ENCODE measurements at places on chromosomes 1 and 21. TPM values are rescaled to one million over a fixed set of nuclear protein-coding genes. Genes with fewer than 3 reads are reported as not detected.

DNA sequence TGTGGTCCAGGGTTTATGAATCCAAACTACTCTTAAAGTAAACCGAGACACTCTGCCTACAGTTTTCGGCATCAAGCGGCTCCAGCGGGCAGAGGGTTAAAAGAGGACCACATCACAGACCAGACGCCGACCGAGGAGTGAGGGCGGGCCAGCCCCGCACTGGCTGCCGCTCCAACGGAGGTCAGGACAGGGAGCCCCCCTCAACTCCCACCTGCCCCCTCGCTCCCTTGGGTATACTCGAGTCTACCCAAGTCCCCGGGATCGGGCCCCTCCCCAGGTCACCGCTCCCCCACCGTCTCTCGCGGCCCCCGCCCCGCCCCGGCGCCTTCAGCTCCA lies 312 bp downstream of the ARNT start:
- no peaks in the 10 kb centered on the region for H3K36me3 ChIP-seq
- no peaks in the 10 kb centered on the region for H3K27me3 ChIP-seq
- peak overlapping the region; percentile 97 for H3K27ac ChIP-seq

GRCh38 chr1:157073944-157074685 lies 25.5 kb downstream of the ETV3L start:
- peak overlapping the region; percentile 7 for H3K4me3 ChIP-seq
- H3K36me3 ChIP-seq, result no peaks in the 10 kb centered on the region
- no peaks in the 10 kb centered on the region for H3K4me1 ChIP-seq
- no peak for DNase-seq
- no peaks in the 10 kb centered on the region for H3K27me3 ChIP-seq
- H3K27ac ChIP-seq, result no peak overlapping the region

DNA sequence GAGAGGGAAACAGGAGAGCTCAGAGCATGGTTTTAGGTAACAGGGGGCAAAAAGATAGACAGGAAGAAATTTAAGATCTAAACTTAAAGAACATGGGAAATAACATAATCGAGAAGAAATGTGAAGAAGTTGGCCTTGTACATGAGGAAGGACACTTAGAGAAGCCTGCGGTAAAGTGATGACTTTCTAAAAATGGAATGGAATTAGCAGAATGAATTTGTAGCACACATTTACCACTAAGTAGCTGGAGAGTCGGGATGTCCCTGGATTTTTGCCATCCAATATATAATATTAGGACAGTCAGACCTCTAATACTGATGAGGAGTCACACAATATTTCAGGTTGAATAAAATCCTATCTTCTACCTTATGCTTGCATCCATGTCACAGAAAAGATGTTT lies 77.7 kb upstream of the C1orf87 start:
- no peak overlapping the region for H3K4me3 ChIP-seq
- H3K27ac ChIP-seq, result no peak overlapping the region

DNA sequence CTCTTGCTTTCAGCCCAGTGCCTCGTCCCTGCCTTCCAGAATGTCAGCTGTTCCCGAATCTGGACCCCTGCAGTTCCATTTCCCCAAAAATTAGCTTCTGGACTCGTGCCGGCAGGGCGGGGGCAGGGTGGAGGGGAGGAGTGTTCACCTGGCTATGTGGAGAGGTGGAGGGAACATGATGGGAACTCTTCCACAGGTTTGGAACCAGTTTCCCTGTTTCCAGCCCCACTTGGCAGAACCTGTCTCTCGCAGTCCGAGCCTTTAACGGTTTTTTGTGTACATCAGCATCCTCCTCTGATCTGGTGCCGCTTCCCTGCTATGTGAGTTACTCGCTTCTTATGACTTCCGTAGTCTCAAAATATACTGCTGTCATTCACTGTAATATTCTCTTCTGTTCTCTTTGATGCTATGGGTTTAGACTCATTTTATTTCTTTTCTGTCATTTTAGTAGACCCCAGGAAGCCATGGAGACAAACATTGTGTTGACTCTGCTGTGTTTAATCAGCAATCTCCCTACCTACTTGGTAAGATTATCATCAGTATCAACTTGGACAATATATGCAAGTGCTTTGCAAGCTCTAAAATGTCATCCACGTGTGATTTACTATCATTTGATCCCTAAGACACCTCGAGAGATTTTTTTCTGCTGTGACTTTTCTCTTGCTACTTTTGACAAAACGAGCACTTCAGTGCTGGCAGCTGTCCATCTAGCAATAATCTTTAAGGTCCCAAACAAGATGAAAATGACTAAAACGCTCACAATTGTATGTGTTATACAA lies 33.3 kb upstream of the HNRNPU start:
- H3K27ac ChIP-seq, result no peak overlapping the region
- H3K36me3 ChIP-seq, result no peaks in the 10 kb centered on the region
- no peaks in the 10 kb centered on the region for H3K27me3 ChIP-seq
- no peak for DNase-seq

DNA sequence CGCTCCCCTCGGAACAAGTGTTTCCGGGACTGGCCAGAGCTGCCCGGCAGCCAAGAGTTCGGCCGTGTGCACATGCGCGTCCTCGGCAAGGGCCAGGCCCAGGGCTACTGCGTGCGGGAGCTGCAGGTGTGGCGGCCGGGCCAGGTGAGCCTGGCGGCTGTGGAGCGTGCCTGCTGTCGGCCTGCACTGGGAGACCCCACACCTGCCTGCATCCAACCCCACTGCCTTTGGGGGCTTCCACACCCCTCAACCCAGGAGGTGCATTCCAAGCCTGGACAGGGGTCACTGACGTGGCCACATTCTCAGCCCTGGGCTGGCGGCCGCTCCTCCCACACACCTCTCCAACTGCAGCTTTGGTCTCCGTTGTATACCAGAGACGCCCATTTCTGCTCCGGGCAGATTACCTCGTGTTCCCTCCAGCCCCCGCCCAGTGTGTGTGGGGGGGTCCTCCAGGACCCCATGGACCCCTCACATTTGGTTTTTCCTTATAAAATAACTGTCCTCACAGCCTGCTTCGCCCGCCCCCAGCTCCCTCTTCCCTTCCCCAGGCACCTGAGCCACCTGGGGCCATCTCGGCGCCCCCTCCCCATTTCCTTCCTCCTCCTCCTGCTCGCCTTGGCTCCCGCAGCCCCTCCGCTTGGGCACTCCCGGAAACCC lies 6.1 kb downstream of the RNF223 start:
- peaks cover under 1% of the 10 kb centered on the region for H3K27me3 ChIP-seq
- DNase-seq, result no peak
- H3K27ac ChIP-seq, result no peak overlapping the region
- no peaks in the 10 kb centered on the region for H3K36me3 ChIP-seq

DNA sequence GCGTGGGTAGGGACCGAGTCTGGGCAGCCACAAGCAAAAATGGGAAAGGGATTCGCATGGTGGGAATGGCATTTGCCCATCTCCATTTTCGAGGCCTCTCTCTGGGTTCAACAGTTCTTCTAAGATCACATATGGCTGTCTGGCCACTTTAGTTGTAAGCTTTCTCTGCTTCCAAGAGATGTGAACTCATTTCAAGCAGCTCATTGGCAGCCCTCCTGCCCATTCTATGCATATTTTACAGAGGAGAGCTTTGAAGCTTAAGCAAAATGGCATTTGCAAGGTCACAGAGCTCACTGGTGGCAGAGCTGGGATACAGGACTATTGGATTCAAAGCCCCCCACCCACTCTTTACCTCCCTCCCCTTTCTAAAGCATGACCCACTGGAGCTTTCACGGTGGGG lies 93.7 kb downstream of the HHIPL2 start:
- H3K4me1 ChIP-seq, result peaks cover 8% of the 10 kb centered on the region
- H3K36me3 ChIP-seq, result no peaks in the 10 kb centered on the region
- DNase-seq, result no peak

DNA sequence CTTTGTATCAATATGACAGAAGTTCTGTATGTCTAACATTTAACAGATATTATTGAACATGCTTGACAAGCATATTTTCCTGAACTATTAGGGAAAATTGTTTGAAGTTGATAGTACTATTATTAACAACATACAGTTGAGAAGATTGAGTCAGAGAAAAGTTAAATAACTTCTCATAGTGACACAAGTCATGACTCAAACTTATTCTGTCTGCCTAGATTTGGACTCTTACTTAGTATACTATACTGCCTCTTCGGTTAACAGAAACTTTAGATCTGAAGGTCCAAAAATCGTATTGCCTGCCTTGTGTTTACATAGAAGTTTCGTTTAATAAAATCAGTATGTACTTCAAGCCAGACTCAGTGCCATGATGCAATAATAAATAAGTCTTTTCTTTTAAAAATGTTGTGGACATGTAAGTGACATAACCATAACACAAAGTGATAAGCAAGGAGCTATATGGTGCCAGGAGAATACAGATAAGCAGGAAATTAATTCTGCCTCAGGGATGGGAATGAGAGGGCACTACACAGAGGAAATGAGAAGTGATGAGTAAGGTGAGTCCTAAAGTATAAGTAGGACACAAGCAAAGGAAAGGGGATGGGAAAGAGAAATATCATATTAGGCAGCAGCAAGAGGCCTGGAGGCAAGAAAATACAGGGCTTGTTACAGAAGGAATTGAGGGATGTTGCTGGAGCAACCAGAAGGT lies 48.1 kb downstream of the LHX9 start:
- H3K4me3 ChIP-seq, result no peak overlapping the region
- H3K27me3 ChIP-seq, result no peaks in the 10 kb centered on the region
- DNase-seq, result no peak
- H3K36me3 ChIP-seq, result no peaks in the 10 kb centered on the region
- H3K4me1 ChIP-seq, result no peaks in the 10 kb centered on the region

DNA sequence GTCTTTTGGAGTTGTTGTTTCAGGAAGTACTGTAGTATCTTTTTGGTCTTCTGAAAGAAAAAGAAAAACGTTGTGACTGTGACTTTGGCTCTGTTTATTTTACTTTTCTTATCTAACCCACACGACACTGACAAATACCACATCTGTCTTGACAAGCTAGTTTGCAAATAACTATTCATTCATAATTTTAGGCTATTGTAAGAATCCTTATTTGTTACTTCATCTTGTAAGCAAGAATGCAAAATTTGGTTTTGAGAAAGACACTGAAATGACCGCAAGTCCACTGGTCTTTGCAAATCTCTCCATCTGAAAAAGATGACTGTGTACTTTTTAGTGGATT lies 12.7 kb downstream of the TGFB2 start:
- H3K4me1 ChIP-seq, result peaks cover 3% of the 10 kb centered on the region
- no peak for DNase-seq
- no peaks in the 10 kb centered on the region for H3K27me3 ChIP-seq
- H3K27ac ChIP-seq, result peak overlapping the region; percentile 39

- no peaks in the 10 kb centered on the region for H3K36me3 ChIP-seq
- H3K4me1 ChIP-seq, result no peaks in the 10 kb centered on the region
- no peak for DNase-seq
- no peak overlapping the region for H3K27ac ChIP-seq
Measured at GRCh38 chr1:245855846-245856730, 651.0 kb downstream of the SMYD3 start.

- H3K4me1 ChIP-seq, result no peaks in the 10 kb centered on the region
- DNase-seq, result no peak
- no peak overlapping the region for H3K27ac ChIP-seq
- H3K4me3 ChIP-seq, result no peak overlapping the region
- H3K27me3 ChIP-seq, result no peaks in the 10 kb centered on the region
Measured at GRCh38 chr1:224579526-224579925, 36.6 kb upstream of the CNIH3 start.

DNA sequence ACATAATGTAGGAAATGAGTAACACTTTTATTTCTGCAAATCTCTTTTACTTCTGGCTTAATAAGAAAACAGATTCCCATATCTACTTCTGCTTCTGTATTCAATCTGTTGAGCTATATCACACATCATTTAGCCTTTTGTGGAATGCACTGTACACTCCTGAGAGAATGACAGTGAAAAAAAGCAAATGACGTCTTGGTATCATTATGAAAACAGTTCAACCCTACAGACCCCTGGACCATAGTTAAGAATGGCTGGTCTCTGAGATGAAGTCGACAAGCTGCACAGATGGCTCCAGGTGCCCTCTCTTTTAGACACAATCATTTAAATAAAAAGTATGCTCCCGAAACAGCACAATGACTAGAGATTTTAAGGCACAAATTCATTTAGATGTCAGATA lies 247.0 kb downstream of the RERE start:
- H3K4me3 ChIP-seq, result no peak overlapping the region
- no peaks in the 10 kb centered on the region for H3K27me3 ChIP-seq
- H3K36me3 ChIP-seq, result no peaks in the 10 kb centered on the region
- H3K4me1 ChIP-seq, result peaks cover 12% of the 10 kb centered on the region
- DNase-seq, result no peak

DNA sequence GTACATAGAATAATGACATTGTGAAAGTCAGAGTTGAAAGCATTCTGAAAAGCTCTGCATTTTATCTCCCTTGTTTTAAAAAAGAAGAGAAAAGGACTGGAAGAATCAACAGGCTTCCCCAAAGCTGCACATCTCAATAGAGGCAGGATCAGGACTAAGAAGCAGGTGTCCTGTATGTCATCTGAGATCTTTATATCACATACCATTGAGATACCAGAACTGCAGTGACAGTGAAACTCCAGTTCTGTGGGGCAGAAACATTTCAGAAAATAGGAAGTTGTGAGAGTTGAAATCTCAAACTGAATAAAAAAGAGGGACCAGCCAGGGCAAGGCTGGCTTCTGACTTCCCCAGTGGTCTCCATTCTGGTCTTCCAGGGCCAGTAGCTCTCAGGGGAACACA lies 33.0 kb upstream of the SH2D1B start:
- H3K27me3 ChIP-seq, result no peaks in the 10 kb centered on the region
- H3K36me3 ChIP-seq, result no peaks in the 10 kb centered on the region
- no peak overlapping the region for H3K4me3 ChIP-seq
- H3K4me1 ChIP-seq, result no peaks in the 10 kb centered on the region
- no peak for DNase-seq

- H3K27ac ChIP-seq, result peak overlapping the region; percentile 62
- H3K4me1 ChIP-seq, result peaks cover 12% of the 10 kb centered on the region
- no peak for DNase-seq
- no peaks in the 10 kb centered on the region for H3K36me3 ChIP-seq
- H3K27me3 ChIP-seq, result no peaks in the 10 kb centered on the region
Measured at GRCh38 chr21:16377120-16377658, 647.4 kb downstream of the USP25 start.

GRCh38 chr1:240068961-240069360 lies 22.7 kb upstream of the FMN2 start:
- no peak for DNase-seq
- H3K36me3 ChIP-seq, result no peaks in the 10 kb centered on the region
- no peak overlapping the region for H3K27ac ChIP-seq
- H3K4me1 ChIP-seq, result no peaks in the 10 kb centered on the region

- H3K4me3 ChIP-seq, result no peak overlapping the region
- no peak for DNase-seq
- H3K27me3 ChIP-seq, result no peaks in the 10 kb centered on the region
- no peak overlapping the region for H3K27ac ChIP-seq
- peaks cover 14% of the 10 kb centered on the region for H3K4me1 ChIP-seq
Measured at GRCh38 chr1:176931526-176931925, 233.0 kb downstream of the ASTN1 start.

- H3K27ac ChIP-seq, result no peak overlapping the region
- peaks cover 30% of the 10 kb centered on the region for H3K4me1 ChIP-seq
Measured at GRCh38 chr1:162564762-162565218, 3.3 kb downstream of the UAP1 start.

HORMAD1 gene
- total RNA-seq, result not detected

INAVA gene
- total RNA-seq, result 1.8 TPM

C4BPA gene
- not detected for total RNA-seq

ETV3L gene
- total RNA-seq, result not detected

IL19 gene
- total RNA-seq, result not detected

DESI2 gene
- total RNA-seq, result 42.2 TPM

CNR2 gene
- total RNA-seq, result 0.41 TPM

CFAP107 gene
- total RNA-seq, result not detected

NPR1 gene
- 279 TPM for total RNA-seq

C2CD2 gene
- 77.3 TPM for total RNA-seq

TNNT2 gene
- total RNA-seq, result not detected
